Stimulated activated CD4-positive, alpha-beta T cell treated with anti-CD3 and anti-CD28 coated beads, Interleukin-2, amount 100 ng/mL, for 24 hours (primary cell): ENCODE measurements at places on chromosomes 5 and 9.

- DNase-seq, result no peak
Measured at GRCh38 chr5:101390151-101390908, 487.2 kb upstream of the ST8SIA4 start.

- no peak for DNase-seq
Measured at GRCh38 chr5:172635038-172635437, 6.0 kb upstream of the NEURL1B start.

GRCh38 chr5:142508591-142508990 lies 177.3 kb downstream of the FGF1 start:
- DNase-seq, result no peak

- DNase-seq, result no peak
Measured at GRCh38 chr5:94891972-94892371, 273.5 kb downstream of the SLF1 start.

GRCh38 chr5:141515946-141516671 lies 27.2 kb downstream of the PCDHGC5 start:
- no peak for DNase-seq

- no peak for DNase-seq
Measured at GRCh38 chr9:90789862-90790261, 11.8 kb upstream of the SYK start.

DNA sequence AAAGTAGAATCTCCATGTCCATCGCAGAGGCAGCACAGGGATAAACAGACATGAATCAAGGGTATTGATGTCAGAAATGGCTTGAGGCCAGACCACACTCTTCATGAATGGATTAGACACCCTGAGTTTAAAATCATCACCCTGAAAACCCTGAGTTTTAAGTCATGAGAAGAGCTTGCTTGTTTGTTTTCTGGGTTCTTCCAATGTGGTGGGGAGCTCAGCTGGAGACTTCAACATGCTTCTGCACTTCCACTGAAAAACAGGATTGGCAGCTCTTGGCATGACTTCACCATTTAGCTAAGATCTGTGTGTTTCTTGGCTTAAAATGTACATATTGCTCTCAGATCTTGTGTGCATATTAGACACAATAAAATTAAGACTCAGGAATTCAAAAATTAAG lies 9.8 kb downstream of the GCNT4 start:
- DNase-seq, result no peak

GRCh38 chr5:135324160-135324559 lies 74.9 kb downstream of the MACROH2A1 start:
- DNase-seq, result no peak

DNA sequence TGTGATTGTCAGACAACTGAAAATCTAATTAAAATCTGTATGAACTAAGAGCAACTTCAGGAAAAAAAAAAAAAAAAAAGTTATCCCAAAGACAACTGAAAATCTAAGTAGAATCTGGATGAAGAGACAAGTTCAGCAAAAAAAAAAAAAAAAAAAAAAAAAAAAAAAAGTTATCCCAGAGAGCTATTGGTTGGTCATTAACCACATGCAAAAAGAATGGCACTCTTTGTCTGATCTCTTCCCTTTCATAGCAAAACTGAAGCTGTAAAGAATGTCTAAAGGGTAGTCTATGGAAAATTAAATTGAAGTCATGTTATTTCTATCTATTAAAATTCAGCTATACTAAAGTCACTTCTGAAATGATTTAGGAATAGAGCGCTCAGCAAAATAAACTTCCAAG lies 32.9 kb downstream of the STRBP start:
- no peak for DNase-seq

GRCh38 chr9:33924978-33925797 lies 108.2 kb downstream of the UBE2R2 start:
- DNase-seq, result no peak

DNA sequence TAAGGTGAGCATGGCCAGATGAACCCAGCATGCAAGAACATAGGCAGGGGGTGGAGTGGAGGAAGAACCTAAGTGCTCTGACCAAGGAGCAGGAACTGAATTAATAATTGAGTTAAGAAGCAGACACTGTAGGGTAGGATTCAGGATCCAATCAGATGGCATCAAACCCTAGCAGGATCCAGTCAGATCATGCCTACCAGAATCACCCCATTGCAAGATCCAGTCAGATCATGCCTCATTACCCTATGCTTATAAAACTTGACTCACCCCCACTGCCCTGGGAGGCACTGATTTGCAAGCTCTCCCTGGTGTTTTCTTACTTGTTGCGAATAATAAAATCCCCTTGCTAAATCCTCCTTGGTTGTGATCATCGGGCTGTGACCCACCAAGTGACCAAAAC lies 19.7 kb downstream of the TUSC1 start:
- DNase-seq, result no peak

- DNase-seq, result no peak
Measured at GRCh38 chr5:52469835-52470234, 317.9 kb upstream of the ITGA1 start.

GRCh38 chr5:172862165-172862801 lies 28.2 kb downstream of the ERGIC1 start:
- no peak for DNase-seq

DNA sequence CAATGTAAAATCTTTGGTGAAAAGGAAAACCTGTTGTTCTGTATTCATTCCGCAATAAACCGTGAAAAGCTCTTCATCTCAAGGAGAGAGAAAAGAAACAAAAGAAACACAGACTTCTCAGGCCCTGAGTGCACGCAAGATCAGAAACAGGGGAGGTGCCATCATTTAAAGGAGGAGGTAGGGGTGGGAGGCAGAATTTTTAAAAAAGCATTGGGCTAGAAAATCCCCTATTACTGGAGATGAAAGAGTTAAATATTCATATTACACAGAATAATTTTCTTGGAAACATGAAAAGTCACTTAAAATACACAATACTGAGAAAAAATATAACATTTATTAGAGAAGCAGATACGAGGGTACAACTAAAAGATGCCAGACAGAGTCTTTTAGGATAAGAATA lies 56.3 kb downstream of the USP20 start:
- DNase-seq, result no peak

DNA sequence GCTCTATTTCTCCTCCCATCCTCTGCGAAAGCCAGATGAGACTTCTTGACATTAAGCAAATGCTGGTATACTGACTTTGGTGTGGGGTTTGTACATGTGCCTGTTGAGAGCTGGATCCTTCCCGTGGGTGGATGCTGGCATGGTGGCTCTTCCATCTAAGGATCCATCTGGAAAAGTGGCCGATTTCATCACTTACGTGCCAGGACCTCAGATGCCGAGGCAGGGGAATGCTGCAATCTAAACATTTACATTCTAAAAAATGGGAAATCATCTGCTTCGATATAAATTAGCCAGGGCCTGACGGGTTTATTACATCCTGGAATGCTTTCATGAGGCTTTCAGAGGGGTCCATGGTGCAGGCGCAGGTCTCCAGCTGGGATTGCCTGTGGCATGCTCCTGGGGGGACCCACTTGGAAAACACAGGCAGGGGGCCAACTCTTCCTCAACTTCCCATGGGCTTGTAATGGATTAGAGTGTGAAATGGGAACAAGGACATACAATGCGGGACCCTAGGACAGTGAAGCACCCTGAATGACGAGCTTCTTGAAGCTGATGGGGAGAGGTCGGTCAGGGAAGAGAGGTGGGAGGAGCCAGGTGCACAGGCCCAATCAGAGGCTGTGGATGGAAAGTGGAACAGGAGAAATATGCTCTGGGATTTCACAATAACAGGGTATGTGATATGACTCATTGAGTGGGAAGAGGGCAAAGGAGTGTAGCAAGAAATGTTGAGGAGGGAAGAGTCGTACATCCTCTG lies 105.5 kb upstream of the PITX1 start:
- DNase-seq, result no peak

DNA sequence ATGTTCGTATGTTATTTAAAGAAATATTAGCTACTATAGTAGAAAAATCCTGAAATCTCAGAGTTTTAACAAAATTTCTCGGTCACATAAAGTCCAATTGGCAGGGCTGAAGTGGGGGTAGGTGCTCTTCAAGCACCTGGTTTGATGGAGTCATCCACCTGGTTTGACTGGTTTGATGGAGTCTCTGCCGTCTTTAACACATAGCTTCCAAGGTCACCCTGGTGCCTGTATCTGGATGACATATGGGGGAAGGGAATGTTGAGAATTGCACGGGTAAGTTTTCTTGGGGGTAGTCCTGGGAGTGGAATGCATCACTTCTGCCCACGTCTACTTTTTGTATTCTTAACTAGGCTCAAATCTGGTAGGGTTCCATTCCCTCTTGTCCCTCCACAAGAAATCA lies 351.2 kb downstream of the SH3GL2 start:
- no peak for DNase-seq

- DNase-seq, result no peak
Measured at GRCh38 chr5:21058289-21058688, 1070.3 kb upstream of the CDH18 start.

GRCh38 chr9:92328225-92328624 lies 2.5 kb downstream of the CENPP start:
- DNase-seq, result no peak

GRCh38 chr9:132589148-132590036 lies 7.0 kb downstream of the BARHL1 start:
- no peak for DNase-seq

- DNase-seq, result no peak
Measured at GRCh38 chr9:99903393-99903792, 3.1 kb upstream of the STX17 start.
